ENCODE measurements at places on chromosomes 16 and 17.

DNA sequence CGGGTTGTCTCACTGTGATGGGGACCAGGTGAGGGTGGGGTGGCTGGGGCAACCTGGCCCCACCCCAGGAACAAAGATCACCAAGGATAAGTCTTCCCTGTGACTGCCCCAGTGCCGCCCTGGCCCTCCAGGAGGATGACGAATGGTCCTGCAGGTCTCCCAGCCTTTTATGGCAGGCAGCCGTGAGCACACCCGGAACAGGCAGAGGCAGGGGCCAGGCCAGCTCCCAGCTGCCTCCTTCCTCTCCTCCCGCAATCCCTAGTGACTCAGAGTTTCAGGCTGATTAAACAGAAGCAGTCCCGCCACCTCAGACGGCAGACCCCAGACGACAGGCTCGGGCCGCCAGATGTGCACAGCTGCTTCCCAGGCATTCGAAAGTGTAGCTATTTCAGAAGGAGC, 13.3 kb downstream of the JUP start:
- DNase-seq = no peak

DNA sequence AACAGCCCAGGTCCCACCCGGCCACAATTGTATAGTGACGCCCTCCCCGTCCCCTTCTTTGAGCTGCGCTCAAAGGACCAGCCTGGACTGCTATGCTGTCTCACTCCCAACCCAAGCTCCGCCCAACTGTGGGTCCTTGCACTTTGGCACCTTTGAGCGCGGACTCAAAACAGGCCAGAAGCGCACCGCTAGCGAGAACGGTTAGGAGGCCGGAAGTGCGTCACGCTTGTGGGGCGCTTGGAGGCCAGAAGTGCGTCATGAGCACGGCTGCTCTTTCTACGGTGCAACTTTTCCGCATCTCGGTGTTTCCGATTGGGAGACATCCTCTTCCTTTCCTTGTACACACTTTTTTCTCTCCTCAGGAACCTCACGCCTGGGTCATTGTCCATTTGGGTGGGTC, at the start of gene ZNF19:
TSS of gene ZNF19 (minus strand) at position 203 of the 400 bp plus-strand sequence. CDS start 7,210 bp downstream, outside the sequence.
- no peak for DNase-seq

DNA sequence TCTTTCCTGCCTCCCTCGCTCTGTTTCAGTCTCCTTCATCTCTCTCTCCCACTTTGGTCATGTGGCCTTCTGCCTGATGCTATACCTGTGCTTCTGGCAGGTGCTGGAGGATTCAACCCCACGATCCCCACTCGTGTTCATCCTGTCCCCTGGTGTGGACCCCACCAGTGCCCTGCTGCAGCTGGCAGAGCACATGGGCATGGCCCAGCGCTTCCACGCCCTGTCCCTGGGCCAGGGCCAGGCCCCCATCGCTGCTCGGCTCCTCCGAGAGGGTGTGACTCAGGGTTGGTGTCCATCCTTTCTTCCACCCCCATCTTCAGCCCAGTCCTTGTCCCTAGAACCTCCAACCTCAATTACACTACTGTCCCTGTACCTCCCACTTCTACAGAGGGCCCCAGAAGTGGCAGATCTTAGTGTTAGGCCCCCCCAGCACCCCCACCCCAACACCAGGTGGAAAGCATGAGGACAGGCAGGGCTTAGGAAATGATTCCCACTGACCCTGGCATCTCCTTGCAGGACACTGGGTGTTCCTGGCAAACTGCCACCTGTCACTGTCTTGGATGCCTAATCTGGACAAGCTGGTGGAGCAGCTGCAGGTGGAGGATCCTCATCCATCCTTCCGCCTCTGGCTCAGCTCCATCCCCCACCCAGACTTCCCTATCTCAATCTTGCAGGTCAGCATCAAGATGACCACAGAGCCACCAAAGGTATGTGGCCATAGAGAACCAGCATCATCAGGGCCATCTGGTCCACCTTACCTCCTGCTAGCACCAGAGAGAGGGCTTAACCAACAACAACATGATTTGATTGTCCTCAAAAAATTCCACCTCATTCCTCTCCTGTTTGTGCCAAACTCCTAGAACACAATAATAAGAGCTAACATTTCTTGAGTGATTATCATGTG, 9.7 kb upstream of the KDM6B start:
- no peak for DNase-seq

- no peak for DNase-seq
Measured at GRCh38 chr17:5587438-5588032, 3.2 kb upstream of the NLRP1 start.

- DNase-seq = no peak
Measured at GRCh38 chr16:75263963-75264445, 12.6 kb upstream of the BCAR1 start.

DNA sequence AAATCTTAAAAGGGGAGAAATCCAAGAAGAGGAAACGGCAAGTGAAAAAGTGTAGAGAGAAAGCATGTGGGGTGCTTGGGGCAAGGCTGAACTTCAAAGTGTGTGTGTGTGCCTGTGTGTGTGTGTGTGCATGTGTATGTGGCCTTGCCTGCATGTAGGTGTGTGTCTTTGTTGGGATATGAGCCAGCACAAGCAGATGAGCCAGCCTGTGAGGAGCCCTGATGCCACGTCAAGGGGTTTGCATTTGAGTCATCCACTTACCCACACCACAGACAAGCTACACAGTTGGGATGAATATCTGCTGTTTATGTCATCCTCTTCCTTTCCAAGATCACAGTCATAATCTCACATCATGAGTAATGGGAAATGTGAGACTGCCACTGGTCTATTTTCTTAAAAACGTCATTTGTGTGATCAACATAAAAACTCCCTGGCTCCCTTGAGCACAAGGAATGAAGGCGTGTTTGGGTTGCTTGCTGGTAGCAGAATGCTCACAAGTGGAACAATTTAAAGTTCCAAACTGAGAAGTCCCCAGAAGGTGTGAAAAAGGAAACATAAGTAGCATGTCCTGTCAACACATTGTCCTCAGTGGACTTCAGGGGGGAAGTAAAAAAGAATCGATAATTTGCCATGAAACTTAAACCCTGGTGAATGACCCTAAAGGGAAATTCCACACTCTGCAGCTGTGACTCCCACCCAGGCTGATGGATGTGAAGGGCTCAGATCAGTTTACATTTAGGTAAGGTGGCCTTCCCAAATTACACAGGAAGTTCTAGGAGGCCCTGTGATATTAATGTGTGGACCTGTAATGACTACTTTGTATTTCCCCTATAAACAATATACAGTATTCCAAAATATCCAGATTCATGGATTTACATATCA, 14.7 kb downstream of the KCTD19 start:
- DNase-seq = no peak

DNA sequence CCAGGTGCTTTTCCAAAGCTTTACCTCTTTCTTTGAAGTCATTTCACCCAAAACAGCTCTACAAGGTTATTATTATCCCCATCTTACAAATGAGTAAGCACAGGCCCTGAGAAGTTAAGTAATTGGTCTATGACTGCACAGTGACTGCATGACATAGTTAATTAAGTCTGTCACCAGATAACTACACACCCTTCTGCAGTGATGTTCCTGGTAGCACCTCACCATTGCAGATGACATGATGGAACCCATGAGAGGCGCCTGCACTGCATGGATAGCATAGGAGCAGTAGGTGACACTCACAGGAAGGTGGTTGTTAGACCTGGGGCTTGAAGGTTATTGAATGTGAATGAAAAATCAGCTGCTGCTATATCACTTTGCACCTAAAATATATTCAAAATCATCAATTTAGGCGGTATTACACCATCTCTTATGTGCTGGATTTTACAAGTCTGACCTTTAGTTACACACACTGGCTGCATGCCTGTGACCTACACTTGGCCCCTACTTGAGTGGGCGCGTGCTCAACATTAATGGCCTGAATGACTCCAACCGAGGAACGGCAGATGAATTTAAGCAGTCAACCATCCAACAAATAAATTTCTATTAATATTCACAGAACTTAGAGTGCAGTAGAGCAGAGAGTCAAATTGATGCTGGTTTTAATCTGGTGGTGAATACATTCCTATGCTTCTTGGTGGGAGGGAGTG, 239.6 kb downstream of the CDH11 start:
- no peak for DNase-seq

GRCh38 chr16:72013389-72013788, 4.8 kb downstream of the DHODH start:
- DNase-seq = no peak

Data from NCI-H1436 treated with DMSO at 0.1 percent for 48 hours (cell line).